ENCODE measurements at places on chromosomes 3 and 15.
A peak's percentile ranks its signal among the peaks of the same experiment; 100 is the strongest.

DNA sequence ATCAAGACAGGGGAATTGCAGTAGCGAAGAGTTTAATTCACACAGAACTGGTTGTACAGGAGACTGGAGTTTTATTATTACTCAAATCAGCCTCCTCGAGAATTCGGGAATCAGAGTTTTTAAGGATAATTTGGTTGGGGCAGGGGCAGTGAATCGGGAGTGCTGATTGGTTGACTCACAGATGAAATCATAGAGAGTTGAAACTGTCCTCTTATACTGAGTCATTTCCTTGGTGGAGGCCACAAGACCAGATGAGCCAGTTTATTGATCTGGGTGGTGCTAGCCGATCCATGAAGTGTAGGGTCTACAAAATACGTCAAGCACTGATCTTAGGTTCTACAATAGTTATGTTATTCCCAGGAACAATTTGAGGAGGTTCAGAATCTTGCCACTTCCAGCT lies 5.3 kb upstream of the ZNF770 start:
- no peak for DNase-seq

DNA sequence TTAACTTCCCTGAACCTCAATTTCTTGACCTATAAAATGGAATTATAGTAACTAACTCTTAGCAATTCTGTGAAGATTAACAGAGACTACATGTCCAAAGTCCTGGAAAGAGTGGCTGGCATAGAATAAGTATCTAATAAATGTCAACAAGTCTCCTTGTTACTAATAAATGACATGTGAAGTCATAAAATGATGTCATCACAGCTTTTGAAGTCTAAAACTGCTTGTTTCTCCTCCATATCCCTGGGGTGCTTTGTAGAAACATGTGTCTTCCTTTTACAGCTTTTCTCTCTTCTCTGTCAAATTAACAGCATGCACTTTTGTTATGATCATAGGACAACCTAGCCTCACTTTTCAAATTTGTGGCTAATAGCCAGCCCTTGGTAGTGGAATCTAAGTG lies 510.2 kb downstream of the NTRK3 start:
- no peak for DNase-seq

- no peak for DNase-seq
These were observed 392.6 kb upstream of the TPM1 start for GRCh38 chr15:62649793-62650420.

DNA sequence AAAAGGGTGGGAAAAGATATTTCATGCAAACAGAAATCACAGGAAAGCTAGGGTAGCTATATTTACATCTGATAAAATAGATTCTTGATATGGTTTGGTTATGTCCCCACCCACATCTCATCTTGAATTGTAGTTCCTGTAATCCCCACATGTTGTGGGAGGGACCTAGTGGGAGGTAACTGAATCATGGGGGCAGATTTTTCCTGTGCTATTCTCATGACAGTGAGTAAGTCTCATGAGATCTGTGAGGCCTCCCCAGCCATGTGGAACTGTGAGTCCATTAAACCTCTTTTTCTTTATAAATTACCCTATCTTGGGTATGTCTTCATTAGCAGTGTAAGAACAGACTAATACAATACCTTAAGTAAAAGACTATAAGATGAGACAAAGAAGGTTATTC lies 558.1 kb downstream of the RSL24D1 start:
- DNase-seq, result no peak

DNA sequence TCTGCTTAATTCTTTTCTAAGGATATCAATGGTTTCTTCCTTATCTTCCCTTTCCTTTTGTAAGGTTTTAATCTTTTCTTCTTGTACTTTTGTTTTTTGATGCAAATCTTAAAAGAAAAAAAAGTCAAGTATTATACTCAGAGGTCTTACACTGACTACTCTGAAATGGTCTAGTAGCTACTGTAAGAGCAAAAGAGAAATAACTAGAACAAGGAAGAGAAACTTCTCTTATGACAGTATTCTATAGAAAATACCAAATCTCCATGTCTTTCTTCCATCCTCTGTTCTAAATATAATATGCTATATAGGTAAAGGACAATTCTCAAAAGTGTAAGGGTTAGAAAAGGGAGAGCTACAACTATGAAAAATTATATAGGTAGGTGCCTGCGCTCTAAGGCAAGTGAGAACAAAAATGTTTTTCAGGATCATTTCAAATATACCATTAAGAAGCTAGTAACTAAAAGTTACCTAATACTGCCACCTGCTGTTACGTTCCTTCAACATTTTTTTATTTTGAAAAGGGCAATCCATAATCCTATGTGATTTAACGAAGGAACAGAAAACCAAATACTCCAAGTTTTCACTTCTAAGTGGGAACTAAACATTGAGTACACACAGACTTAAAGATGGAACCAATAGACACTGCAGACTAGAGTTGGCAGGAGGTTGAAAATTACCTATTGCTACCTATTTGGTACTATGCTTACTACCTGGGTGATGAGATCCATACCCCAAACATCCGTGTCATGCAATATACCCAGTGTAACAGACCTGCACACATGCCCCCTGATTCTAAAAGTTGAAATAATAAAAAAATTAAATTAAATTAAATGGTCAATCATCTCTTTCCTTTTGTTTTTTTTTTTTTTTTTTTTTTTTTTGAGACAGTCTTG lies 36.7 kb downstream of the CIP2A start:
- DNase-seq, result no peak

DNA sequence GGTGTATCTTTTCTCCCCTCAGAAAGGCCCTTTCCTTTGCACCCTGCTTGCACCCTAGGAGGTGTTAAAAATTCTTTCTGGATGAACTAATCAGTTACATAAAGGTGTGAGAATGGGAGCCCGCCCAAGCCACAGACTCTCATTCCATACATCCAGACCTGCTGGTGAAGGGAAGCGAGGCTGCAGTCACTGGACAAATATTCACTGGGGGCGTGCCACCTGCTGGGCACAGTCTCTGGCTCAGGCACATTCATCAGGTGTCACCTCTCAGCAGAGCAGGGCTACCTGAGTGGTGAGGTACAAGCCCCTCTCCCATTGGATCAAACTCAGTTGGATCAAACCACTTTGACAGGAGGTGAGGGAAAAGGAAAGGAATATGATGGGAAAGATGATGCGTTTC lies 52.0 kb downstream of the NTRK3 start:
- no peak for DNase-seq

GRCh38 chr15:88707771-88708654 lies 69.2 kb downstream of the ISG20 start:
- DNase-seq, result no peak

GRCh38 chr3:179309225-179310078 lies 13.4 kb upstream of the ZNF639 start:
- DNase-seq, result no peak

DNA sequence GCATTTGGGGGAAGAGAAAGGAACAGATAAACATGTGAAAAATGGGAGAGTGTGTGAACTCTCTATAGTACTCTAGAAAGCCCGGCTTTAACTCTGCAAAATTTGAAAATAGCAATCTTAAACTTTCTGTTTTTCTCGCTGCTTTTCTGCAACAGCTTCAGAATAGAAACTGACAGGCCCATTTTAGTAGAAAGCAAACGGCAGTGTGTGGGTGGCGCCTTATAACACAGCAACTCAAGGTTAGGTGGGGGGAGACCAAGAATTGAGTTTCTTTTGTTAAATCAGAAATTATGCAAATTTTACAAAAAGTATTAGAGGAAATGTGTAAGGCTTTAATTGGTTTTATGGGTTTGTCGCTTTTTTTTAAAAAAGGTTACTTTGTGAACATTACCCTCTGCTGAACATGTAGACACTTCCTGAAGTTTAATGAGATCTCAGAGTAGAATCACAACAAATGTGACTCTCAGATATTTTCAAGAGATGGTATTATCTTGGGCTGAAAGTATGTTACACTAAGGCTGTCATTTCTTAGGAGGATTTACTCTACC lies 107.0 kb downstream of the PTPRG start:
- DNase-seq, result no peak

DNA sequence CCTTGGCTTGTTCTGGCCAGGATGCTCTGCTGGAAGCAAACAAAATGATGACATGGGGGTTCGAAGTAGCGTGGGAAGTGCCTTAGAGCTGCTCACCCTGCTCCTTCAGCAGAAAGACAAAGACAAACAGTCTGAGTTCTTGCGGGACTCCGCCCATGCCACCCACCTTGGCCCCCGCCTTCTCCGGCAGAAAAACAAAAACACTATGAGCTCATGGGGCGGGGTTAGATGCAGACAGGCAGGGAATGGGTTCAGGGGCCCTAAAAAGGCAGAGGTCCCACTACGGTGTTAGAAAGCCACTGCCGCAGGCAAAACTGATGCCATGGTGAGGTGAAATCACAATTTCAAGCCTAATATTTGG lies 9.7 kb upstream of the NCKIPSD start:
- no peak for DNase-seq

GRCh38 chr3:195035345-195036202 lies 235.4 kb downstream of the XXYLT1 start:
- peak; percentile 82 for DNase-seq

DNA sequence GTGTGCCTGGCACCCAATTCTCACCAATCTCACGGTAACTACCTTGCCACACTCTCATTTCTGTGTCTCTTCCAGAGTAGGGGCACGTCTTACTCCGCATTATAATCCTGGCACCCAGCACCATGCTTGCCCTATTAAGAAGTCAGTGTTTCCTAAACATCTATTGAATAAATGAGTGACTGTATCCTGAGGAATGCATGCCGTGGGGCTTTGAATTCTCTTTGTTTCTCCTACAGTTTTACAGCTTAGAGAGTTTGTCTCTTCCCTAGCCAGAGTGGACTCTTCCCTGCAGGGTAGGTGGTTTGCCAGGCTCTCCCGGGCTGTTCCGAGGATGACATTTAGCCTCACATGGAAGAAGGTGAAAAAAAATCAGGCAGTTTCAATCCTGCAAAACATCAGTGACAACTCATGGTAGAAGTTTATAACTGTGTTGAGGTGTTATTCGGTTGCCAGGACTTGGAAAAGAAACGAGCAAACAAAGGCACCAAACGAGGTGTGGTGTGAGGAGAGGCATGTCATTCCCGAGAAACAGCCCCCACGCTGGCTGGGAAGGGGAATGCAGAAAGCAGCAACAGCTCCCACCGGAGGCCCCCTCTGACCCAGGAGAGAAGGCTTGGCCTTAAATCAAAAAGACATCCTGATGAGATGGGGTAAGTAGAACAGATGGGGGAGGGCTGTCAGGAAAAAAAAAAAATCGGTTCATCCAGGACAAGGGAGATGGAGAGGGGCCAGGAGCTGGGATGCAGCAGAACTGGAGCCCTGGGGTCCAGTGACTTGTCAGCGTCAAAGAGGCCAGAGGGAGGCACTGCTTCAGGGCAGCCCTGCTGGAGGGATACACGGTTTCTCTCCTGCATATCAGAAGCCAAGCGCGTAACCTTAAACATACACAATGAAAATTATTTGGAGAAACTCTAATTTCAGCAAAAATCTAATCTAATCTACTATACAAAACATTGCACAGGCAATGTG lies 168.4 kb upstream of the ARRDC4 start:
- no peak for DNase-seq

GRCh38 chr3:43117257-43117656 lies 11.4 kb upstream of the POMGNT2 start:
- DNase-seq, result no peak

DNA sequence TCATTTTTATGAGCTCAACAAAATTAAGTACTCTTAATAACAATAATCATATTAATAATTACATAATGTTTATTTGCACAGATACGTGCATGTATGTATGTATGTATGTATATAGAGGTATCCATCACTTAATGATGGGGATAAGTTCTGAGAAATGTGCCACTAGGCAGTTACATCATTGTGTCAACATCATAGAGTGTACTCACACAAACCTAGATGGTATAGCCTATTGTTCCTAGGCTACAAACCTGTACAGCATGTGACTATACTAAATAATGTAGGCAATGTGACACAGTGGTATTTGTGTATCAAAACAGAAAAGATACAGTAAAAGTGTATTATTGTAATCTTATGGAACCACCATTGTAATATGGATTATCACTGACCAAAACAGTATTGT lies 874.7 kb upstream of the GBE1 start:
- DNase-seq, result no peak

DNA sequence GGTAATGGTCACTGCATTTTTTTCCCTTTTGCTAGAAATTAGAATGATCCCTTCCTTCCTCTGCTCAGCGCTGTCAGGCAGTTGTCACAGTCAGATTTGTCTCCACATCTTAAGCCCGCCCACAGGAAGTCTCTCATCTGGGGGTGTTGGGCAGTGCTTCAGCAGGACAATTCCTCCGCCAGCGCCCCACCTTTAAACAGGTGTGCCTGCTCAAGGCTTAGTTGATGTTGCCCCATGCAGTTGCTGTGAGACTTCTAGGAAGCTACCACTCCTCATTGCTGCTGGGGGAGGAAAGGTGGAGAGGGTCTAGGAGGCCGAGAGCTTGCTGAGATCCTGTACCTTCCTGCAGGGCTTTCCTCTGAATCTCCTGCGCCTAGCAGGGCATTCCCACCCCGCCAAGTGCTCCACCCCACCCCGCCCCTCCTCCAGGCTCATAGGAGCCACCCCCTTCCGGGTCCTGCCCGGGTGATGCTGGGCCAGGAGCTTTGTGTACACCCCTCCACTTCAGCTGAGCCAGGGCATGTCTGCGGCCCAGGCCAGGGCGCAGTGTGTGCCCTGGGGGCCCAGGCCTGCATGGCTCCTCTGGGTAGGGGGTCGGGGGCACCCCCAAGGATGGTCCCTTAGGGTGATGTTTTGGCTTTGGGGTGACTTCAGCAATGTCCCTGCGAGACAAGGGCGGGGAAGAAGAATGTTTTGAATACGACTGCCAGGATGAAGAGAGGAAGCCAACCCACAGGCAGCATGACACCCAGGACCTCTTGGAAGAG lies 68.7 kb downstream of the TRAK1 start:
- DNase-seq, result peak; percentile 86

DNA sequence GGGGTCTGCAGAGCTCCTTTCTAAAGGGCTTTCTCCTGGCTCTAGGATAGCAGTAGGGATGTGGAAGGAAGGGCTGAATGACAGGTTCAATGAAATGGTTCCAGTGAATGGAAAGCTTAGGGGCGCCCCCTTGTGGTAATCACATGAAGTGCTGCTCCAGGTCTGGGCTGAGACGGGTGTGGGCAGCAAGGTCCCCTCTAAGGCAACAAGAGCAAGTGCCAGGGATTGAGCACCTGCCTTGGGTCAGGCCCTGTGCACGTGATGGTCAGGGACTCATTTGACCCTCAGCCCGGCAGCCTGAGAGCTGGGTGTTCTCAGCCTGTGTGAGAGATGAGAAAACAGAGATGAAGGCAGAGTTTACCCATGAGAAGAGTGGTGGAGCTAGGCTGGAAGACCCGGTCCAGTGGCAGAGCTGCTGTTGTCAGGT lies 12.1 kb upstream of the CX3CR1 start:
- no peak for DNase-seq

GRCh38 chr3:60294181-60294580 lies 957.1 kb downstream of the FHIT start:
- DNase-seq, result no peak

DNA sequence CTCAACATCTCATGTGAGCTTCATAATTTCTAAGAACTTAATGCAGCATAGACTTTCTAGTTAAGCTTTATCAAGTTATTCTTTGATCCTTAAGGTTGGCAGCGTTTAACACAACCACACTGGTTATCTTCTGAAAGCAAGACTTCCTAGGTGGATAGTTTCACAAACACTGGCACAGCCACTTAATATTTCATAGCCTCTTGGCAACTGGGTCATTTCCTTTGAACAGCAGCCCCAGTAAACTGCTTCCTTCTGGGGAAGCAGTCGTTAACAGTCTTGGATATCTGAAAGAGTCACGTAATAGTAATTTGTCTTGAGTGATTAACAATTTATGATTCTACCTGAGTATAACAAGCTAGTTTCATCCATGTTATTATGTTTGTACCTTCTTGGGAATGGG lies 45.9 kb upstream of the ABHD10 start:
- DNase-seq, result no peak

All from upper lobe of left lung (tissue), 6 donors.